ENCODE measurements at places on chromosomes 2 and 18. TPM values are rescaled to one million over a fixed set of nuclear protein-coding genes. Genes with fewer than 3 reads are reported as not detected.

The ODC1 gene
- 30.1 TPM for total RNA-seq

The WDSUB1 gene
- 16.5 TPM for total RNA-seq

The CTLA4 gene
- total RNA-seq: 0.86 TPM

The EFEMP1 gene
- 219 TPM for total RNA-seq

The VWA3B gene
- total RNA-seq: 7.9 TPM

The CFAP65 gene
- total RNA-seq: 7.6 TPM

The RESP18 gene
- not detected for total RNA-seq

The STAT4 gene
- 5.8 TPM for total RNA-seq

The SIGLEC15 gene
- 0.35 TPM for total RNA-seq

DNA sequence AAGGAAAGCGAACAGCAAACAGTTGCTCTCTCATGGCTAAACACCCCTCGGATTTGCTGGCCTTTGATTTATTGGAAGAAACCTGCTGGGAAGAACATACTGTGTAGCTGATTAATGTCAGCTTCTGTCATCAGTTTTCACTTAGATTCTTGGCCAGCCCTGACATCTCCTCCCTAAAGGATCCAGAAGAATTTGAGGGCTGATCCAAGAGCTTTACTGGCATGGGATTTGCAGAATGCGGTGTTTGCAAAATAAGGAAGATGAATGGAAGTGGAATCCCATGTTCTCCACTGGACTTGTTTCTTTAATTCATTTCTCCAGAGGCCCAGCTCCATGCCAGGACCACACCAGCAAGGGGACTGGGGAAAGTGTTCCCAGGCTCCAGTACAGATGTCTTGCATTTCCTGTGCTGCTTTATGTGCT lies 80.5 kb downstream of the RDH14 start:
- H3K4me1 ChIP-seq: no peaks in the 10 kb centered on the region
- no peak for DNase-seq
- H3K36me3 ChIP-seq: no peaks in the 10 kb centered on the region
- H3K27ac ChIP-seq: no peak overlapping the region
- H3K27me3 ChIP-seq: no peaks in the 10 kb centered on the region

- DNase-seq: no peak
- no peaks in the 10 kb centered on the region for H3K36me3 ChIP-seq
- no peaks in the 10 kb centered on the region for H3K4me1 ChIP-seq
- H3K27ac ChIP-seq: no peak overlapping the region
- no peaks in the 10 kb centered on the region for H3K27me3 ChIP-seq
Observed at GRCh38 chr18:596288-596881, 403 bp upstream of the CLUL1 start.

- no peaks in the 10 kb centered on the region for H3K36me3 ChIP-seq
- no peak overlapping the region for H3K27ac ChIP-seq
- H3K27me3 ChIP-seq: no peaks in the 10 kb centered on the region
- no peaks in the 10 kb centered on the region for H3K4me1 ChIP-seq
- H3K4me3 ChIP-seq: no peak overlapping the region
Observed at GRCh38 chr2:220445429-220446105, 818.1 kb downstream of the SLC4A3 start.

DNA sequence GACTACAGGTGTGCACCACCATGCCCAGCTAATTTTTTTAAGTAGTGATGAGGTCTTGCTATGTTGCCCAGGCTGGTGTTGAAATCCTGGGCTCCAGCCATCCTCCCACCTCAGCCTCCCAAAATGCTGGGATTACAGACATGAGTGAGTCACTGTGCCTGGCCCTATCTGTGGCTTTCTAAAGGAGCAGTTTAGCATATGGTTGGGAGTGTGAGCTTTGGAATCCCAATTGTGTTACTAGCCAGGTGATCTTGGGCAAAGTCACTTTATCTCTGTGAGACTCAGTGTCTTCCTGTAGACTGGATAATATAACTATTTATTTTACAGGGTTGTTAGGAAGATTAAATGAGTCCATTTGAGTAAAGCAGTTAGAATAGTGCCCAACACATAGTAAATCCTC lies 19.8 kb upstream of the SMAD4 start:
- no peaks in the 10 kb centered on the region for H3K36me3 ChIP-seq
- H3K27ac ChIP-seq: no peak overlapping the region
- H3K4me3 ChIP-seq: no peak overlapping the region
- H3K4me1 ChIP-seq: no peaks in the 10 kb centered on the region
- no peak for DNase-seq

GRCh38 chr2:2703172-2703571 lies 372.1 kb upstream of the MYT1L start:
- H3K4me3 ChIP-seq: no peak overlapping the region
- peaks cover 17% of the 10 kb centered on the region for H3K27me3 ChIP-seq
- no peak overlapping the region for H3K27ac ChIP-seq
- no peaks in the 10 kb centered on the region for H3K36me3 ChIP-seq
- no peaks in the 10 kb centered on the region for H3K4me1 ChIP-seq
- no peak for DNase-seq

- no peak for DNase-seq
- no peaks in the 10 kb centered on the region for H3K27me3 ChIP-seq
- no peak overlapping the region for H3K4me3 ChIP-seq
- H3K36me3 ChIP-seq: no peaks in the 10 kb centered on the region
Observed at GRCh38 chr2:210562502-210563080, 6.2 kb downstream of the CPS1 start.

DNA sequence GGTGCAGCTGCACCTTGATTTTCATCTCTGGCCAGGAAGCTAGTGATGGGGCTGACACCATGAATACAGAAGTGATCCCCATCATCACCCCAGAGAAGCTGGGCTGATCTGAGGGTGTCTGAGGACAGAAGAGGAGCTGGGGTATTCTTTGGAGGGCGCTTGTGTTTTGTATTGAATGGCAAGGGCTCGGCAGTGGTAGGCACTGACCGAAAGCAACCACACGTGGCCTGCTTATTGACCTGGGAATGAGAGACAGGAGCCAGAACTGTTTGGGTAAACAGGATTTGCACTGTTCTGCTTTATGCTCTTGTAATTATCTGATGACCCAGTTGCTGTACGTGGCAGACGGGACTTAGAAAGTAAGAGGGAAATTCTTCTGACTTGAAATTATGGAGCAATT lies 62.6 kb upstream of the RPL31 start:
- no peaks in the 10 kb centered on the region for H3K27me3 ChIP-seq
- H3K4me3 ChIP-seq: no peak overlapping the region
- H3K4me1 ChIP-seq: no peaks in the 10 kb centered on the region
- no peaks in the 10 kb centered on the region for H3K36me3 ChIP-seq
- no peak for DNase-seq
- H3K27ac ChIP-seq: no peak overlapping the region

DNA sequence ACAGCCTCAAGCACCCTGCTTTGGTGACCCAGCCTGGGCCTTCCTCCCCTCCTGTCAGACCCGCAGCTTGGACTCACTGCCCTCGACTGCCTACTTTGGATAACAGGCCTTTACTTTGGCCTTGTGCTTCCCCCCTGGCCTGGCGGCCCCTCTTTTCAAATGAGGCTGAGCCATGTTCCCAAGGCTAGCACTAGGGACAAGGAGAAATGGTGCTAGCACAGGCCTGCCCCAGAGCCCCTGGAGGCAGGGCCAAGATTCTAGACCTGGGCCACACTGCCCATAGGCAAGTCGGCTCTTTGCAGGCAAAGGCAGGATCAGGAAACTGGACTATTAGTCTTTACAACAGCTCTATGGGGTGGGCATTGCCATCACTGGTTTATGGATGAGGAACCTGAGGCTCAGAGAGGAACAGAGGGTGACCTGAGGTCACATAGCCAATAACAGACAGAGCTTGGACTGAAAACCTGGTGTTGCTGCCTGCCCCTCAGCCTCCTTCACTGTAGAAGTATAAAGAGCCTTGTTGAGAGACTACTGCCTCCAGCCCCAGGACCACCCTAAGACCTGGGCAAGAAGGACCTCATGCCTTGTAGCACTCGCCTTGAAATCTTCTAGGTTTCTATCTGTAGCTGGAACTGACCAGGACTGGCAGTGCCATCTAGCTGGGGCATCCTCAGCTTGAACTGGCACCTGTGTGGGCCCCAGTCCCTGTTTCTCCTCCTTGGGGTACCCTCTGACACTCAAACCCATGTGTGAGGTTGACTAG lies 266.3 kb downstream of the DYSF start:
- no peak overlapping the region for H3K27ac ChIP-seq
- no peaks in the 10 kb centered on the region for H3K36me3 ChIP-seq
- no peak for DNase-seq
- H3K27me3 ChIP-seq: no peaks in the 10 kb centered on the region
- H3K4me1 ChIP-seq: peaks cover 43% of the 10 kb centered on the region

DNA sequence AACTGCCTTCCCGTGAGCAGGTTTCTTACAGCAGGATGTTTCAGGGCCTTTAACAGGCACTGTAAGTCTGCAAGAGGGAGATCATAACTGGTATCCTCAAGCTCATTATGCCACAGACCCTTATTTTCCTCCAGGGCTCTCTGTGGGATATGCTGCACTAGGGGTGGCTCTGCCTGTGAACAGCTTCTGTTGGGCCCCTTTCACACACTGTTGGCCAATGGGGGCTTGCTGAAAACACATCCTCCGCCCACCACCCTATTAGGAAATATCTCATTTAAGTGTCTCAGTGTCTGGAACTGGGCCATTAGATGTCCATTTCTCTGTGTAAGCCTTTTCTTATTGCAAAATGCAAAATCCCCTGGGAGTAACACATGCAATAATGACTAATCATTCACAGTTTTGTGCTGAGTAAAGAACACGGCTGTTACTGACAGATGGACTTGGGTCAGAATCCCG lies 414.3 kb upstream of the HS6ST1 start:
- peaks cover 21% of the 10 kb centered on the region for H3K27me3 ChIP-seq
- no peak overlapping the region for H3K4me3 ChIP-seq
- no peak for DNase-seq
- H3K27ac ChIP-seq: no peak overlapping the region
- peaks cover 35% of the 10 kb centered on the region for H3K4me1 ChIP-seq
- no peaks in the 10 kb centered on the region for H3K36me3 ChIP-seq

GRCh38 chr2:157046396-157046795 lies 211.1 kb upstream of the GALNT5 start:
- no peak overlapping the region for H3K4me3 ChIP-seq
- no peak overlapping the region for H3K27ac ChIP-seq
- no peak for DNase-seq
- H3K36me3 ChIP-seq: no peaks in the 10 kb centered on the region

DNA sequence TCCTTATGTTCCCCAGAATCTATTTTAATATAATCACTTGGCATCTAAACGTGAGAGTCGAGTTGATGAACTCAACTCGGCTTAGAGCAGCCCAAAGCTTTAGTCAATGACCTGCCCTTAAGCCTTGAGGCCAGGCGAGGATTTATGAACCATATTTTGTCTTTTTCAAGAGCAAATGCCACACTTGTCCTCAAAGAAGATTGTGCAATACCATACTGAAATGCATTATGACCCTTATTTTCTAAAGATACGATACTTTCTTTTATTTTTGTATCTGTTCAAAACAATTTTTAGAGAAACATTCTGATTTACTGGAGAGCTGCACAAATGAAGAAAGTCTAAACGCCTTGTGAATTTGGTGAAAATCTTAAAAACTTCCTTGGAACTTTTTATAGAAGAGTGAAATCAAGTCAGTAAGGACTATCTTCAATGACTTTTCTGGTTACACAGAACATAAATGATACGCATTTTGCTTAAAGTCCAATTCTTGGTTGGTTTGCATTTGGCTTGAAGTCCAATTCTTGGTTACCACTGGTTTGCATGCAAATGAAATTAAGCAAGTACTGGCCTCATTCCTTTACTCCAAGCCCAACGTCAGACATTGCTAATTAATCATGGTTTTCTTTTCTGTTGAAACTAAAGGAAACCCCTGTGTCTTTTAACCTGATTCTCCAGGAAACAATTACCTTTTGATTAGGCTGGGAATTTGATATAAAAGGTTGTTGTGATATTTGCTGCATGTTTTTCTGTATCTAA lies 105.8 kb upstream of the CAVIN2 start:
- H3K4me3 ChIP-seq: no peak overlapping the region
- no peak overlapping the region for H3K27ac ChIP-seq
- peaks cover under 1% of the 10 kb centered on the region for H3K4me1 ChIP-seq

DNA sequence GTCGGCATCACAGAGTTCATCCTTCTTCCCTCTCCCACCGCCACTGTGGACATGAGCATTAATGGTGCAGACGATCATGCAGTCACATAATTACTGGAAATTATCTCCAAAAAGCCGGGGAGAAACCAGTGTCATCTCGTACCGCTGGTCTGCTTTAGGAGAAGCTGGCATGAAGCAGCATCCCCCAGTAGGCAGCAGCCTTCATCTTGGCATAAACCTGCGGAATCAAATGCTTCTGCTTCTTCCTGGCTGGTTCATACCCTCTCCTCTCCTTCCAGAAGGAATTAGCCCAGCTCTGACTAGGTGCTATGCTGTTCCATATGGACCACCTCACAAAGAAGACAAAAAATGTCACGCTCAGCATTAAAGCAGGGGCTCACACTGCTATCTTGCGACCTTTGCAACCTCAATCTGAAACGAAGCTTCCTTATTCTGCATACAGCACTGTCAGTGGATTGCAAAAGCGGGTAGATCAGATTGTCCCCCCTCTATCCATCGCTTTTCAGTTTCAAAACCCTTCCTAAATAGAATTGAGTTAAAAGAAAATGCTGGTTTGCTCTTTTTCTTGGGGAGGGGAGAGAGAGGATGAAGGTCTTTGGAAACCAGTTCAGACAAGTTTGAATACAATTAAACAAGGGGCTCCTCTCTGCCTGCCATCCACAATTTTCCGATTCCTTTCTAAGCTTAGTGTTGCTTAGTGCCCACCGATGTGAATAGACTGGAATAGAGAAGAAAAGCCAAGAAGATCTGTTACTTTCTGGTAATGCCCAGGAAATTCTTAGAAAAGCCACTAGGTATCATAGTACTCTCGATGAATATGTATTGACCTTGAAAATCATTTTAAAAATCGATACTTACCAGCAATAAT lies 212.1 kb upstream of the ZNF521 start:
- no peaks in the 10 kb centered on the region for H3K36me3 ChIP-seq
- no peak overlapping the region for H3K27ac ChIP-seq
- DNase-seq: no peak
- H3K4me3 ChIP-seq: no peak overlapping the region

GRCh38 chr2:143481237-143481623 lies 352.0 kb downstream of the ARHGAP15 start:
- H3K4me1 ChIP-seq: peaks cover 6% of the 10 kb centered on the region
- H3K4me3 ChIP-seq: no peak overlapping the region
- H3K27me3 ChIP-seq: no peaks in the 10 kb centered on the region
- DNase-seq: no peak
- no peaks in the 10 kb centered on the region for H3K36me3 ChIP-seq

DNA sequence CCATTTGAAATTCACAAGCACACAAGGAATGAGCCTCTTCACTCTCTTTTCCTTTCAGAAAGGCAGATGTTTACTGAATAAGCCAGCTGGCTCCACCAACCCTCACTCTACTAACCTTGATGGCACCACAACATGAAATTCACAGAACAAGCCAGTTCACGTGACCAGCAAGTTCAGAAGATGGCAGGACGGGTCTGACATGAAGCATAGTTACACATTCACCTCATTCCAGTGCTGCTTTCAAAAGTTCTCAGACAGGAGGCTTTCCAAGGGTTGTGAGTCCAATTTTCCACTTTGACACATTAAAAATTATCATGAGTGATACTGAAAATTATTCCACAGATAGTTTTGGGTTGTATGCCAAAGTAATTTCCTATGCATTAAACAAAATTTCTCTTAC lies 74.2 kb upstream of the MBOAT2 start:
- no peaks in the 10 kb centered on the region for H3K27me3 ChIP-seq
- H3K36me3 ChIP-seq: no peaks in the 10 kb centered on the region
- H3K4me1 ChIP-seq: no peaks in the 10 kb centered on the region
- no peak overlapping the region for H3K4me3 ChIP-seq
- DNase-seq: no peak

GRCh38 chr2:40395169-40396073 lies 56.5 kb downstream of the SLC8A1 start:
- H3K27ac ChIP-seq: peak overlapping the region; percentile 8
- no peaks in the 10 kb centered on the region for H3K4me1 ChIP-seq
- no peaks in the 10 kb centered on the region for H3K36me3 ChIP-seq
- H3K4me3 ChIP-seq: no peak overlapping the region
- DNase-seq: no peak

All from lower lobe of right lung (tissue), 2 donors.